ENCODE measurements at places on chromosomes 13 and 19.

- DNase-seq = no peak
Measured at GRCh38 chr13:52004511-52005170, 6.6 kb downstream of the ATP7B start.

- DNase-seq = no peak
Measured at GRCh38 chr19:54660306-54660705, 2.5 kb upstream of the LILRB4 start.

GRCh38 chr13:74306496-74306895, 172.3 kb upstream of the KLF12 start:
- no peak for DNase-seq

DNA sequence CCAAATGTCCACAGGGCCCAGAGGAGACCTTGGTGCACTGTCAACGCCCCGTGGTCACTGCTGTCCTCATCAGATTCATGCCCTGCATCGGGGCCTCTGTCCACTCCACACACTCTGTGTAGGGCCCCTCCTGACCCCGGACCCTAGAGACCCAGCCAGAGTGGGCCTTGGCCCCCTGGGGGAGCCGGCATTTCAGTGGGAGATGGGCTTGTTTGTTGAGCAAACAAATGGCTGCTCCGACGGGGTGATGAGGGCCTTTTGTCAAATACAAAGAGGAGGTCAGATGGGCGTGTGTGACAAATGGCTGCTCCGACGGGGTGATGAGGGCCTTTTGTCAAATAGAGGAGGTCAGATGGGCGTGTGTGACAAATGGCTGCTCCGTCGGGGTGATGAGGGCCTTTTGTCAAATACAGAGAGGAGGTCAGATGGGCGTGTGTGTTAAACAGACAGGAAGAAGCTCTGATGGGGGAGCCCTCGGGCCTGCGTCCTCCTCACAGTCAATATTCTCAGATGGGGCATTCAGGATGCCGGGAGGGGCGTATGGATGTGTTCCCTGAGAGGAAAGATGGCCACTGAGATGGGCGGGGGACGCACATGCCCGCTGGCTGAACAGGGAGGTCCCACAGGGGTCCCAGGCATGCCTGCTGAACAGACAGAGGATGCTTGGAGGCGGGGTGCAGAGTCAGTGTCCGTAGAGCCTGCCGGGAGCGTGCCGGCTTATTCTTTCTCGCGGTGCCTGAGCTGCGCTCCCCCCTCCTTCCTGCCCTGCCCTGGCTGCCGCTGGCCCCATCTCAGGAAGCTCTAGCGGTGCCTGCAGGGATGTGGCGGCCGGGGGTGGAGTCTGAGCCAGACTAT, 36.3 kb downstream of the SMIM24 start:
- DNase-seq = no peak

DNA sequence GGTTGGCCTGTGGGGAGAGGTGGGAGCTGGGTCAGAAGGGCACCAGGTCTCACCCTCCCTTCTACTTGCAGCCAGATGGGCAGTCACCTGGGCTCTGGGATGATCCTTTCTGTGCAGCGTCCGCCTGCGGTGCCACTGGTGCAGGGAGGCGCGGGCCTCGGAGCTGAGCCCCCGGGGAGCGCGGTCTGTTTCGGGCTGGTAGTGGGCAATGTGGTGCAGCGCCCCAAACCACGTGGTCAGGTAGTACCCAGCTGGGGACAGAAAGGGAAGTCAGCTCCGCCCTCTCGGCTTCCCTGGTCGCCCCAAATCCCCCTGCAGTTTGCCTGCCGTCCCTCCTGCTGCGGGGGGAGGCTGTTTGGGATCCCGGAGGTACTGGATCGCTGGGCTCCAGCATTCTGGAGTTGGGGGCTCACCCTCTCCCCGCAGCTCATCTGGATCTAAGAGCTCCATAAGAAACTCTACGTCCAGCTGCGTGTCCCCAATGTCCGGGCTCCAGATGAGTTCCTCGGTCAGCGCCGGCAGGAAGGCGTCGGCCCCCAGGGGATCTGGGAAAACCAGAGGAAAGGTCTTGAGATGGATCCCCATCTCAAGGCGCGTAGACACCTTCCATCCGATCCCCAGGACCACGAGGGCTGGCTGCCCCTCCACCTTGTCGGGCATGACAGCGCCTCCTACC, 8.8 kb downstream of the RINL start:
- DNase-seq = no peak

All from RKO (cell line).